ENCODE measurements at places on chromosomes 5 and 9. TPM values are rescaled to one million over a fixed set of nuclear protein-coding genes. Genes with fewer than 3 reads are reported as not detected.
A peak's percentile ranks its signal among the peaks of the same experiment; 100 is the strongest.

GRCh38 chr9:23820451-23821374, 5.3 kb downstream of the ELAVL2 start:
- DNase-seq = peak; percentile 58

DNA sequence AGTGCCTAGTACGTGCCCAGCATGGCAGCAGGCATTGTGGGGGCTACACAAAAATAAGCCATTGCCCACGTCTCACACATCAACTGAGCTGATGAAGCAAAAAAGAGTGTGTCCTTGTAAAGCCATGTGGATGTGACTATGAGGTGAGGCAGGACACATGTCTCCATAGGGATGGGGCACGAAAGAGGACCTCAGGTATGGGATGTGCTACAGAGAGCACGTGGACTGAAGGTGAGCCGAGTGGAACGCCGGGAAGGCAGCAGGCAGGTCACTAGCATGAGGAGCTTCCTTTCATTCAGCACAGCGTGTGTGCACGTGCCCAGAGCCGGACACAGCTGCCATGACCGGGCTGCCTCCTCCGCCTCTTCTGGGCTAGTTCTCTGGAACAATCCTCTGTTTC, 429.8 kb downstream of the SPOCK1 start:
- DNase-seq = no peak

DNA sequence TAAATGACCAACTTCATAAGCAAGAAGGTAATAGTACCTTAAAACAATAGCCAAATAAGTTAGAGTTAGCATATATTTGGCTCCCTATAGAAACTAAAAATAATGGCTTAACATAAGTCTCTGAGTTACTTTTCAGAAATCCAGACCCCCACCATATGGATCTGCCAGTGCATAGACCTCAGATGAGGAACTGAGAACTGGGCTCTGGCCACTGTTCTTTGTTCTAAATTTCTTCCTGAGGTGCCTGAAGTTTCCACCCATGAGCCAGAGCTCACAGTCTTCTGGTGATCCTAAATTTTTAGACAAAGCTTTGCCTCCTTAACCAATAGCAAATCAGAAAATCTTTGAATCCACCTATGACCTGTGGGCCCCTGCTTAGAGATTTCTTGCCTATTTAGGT, 250.9 kb downstream of the YTHDC2 start:
- no peak for DNase-seq

Gene THBS4
- total RNA-seq = 11.8 TPM

Gene NUTM2G
- 0.27 TPM for total RNA-seq

Gene SYNPO
- total RNA-seq = 2.1 TPM

Gene IZUMO3
- total RNA-seq = not detected

All from WTC11 (cell line).